ENCODE measurements at places on chromosomes 3 and 15.

DNA sequence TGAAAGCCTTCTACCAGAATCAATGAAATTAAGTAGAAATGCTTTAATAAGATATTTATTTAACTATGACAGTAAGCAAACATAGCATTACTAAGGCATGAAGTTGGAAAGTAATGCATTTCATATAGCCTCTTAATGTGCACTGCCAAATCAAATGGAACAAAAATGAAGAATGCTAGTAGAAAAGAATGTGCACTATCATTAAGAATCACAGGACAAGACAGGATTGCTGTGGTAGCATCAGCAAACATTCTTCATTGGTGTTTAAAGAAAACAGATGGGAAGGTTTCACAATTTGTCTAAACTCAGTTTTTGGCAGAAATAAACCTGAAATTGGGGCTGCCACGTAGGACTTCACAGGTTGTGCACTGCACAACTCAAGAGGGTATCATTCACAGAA, 168.9 kb downstream of the CNTN3 start:
- DNase-seq: no peak

- peak; percentile 50 for DNase-seq
These were observed 1.1 kb downstream of the TKT start for GRCh38 chr3:53254509-53255422.

DNA sequence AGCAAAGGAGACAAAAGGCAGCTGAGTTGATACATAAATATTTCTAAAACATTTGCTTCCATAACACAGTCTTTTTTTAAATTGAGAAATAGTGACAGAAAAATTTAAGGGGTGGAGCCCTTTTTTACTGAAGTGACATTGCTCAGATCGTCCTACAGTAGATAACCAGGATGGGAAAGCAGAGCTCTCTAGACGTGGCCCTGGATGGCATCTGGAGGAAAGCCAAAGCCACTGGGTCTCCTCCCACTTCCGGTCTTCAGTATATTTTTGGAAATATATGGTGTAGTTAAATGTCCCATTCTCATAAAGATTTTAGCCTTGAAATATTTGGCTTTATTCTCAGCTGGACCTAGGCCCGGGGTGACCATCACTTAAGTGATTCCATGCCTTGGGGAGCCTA, 326.1 kb downstream of the ZNF621 start:
- DNase-seq: no peak

- DNase-seq: no peak
These were observed 52.7 kb downstream of the MB21D2 start for GRCh38 chr3:192864941-192865340.

- no peak for DNase-seq
These were observed 55.2 kb upstream of the GCNT3 start for GRCh38 chr15:59556380-59556779.

GRCh38 chr3:195559723-195560409, 16.7 kb upstream of the PPP1R2 start:
- no peak for DNase-seq

DNA sequence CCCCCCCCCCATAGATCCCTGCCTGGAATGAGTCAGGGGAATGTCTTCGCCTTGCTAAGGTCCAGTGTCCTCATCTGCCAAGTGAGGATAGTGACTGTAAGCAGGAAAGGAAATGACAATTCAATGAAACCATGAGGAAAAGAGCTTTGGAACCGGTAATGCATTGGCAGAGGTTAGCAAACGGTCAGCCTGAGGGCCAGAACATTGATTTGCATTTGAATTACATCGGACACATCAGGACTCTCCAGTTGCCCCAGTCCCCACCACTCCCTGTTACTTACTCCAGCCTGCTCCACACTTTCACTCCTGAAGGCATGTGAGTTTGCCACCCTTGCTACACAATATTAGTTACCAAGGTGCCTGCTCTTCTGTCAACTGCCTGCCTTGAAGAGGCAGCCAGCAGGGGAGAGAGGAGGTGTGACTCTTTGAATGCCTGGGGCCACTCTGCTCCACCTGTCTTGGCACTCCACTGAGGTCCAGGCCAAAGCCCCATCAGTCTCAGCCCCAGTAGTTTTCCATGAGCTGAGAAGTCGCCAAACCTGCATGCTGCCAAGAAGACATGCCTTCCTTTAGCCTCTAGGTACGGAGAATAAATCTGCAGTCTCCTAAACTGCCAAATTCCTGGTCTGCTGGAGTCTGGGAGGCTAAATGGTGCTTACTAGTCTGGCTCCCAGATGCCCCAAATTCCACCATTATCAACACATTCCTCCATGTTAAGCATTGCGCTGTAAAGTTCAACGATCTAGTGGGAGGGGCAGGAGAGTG, 191.7 kb upstream of the TLE3 start:
- DNase-seq: no peak

GRCh38 chr3:3802046-3802445, 2.8 kb downstream of the LRRN1 start:
- no peak for DNase-seq

DNA sequence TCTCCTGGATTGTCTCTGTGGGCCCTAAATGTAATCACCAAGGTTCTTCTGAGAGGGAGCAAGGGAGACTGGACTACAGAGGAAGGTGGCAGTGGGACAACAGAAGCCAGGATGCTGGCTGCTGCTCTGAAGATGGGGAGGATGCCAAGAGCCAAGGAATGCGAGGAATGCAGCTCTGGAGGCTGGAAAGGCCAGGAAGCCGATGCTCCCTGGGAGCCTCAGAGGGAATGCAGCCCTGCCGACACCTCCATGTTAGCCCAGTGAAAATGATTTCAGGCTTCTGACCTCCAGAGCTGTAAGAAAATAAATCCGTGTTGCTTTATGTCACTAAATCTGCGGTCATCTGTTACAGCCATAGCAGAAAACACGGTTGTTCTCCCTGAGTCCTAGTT, 44.1 kb downstream of the UMPS start:
- no peak for DNase-seq

- DNase-seq: peak; percentile 61
These were observed 27.6 kb upstream of the TRPM1 start for GRCh38 chr15:31128919-31129768.

GRCh38 chr3:133572158-133573053, 1.1 kb upstream of the CDV3 start:
- DNase-seq: peak; percentile 37

DNA sequence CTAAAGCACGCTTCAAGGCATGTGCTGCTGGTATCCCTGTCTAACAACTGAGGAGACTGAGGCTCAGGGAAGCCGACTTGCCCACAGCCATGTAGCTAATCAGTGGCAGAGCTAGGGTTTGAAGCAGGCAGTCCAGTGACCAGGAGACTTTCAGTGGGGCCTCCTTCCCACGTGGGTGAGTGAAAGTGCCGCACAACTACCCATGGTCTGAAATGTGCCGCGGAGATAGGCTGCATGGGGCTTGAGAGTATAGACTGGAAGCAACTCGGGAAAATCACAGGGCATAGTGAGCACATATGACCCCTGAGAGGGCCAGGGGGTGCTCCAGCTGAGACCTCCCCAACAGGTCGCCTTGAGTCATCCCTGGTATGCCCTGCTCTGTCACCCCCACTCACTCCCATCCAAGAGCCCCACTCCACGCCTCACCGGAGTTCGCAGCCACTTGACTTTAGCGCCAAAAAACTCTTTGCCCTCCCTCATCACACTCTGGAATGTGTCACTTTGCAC, 19.1 kb downstream of the FAM174B start:
- DNase-seq: no peak

DNA sequence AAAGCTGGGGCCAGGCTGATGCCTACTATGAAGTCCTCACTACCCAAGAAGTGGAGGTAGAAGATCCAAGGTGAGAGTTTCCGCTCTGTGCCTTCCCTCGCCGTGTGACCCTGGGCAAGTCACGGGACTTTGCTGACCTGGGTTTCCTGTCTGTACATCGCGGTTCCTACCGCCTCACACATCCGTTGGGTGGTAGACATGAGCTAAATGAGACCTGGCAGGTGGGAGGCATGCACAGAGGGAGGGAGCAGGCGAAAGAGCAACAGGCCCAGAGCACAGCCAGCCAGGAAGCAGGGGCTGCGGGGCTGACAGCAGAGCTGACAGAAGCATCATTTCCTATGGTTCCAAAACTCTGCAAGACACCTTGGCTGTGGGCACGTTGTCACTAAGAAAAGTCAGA, 157.3 kb upstream of the BHLHE40 start:
- peak; percentile 85 for DNase-seq

DNA sequence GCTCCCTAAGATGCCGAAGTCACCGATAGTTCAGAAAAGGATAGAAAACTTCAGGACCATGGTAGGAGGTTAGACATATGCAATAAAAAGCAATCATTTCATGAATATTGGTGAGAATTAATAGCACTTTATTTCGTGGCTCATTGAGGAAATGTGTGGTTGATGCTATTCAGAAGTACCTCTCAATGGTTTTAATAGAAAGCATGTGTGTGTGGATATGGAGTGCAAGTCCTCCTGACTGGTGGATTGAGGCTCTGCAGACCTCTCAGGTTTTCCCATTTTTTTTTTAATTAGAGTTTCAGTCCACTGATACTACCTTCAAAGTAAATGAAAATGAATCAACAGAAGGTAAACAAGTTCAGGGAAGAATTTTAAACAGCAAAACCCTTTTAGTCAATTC, 384.3 kb upstream of the RARB start:
- DNase-seq: no peak

GRCh38 chr3:78604341-78604740, 1163.5 kb downstream of the ROBO1 start:
- no peak for DNase-seq

GRCh38 chr3:159416856-159417255, 571.8 kb upstream of the IL12A start:
- DNase-seq: no peak

DNA sequence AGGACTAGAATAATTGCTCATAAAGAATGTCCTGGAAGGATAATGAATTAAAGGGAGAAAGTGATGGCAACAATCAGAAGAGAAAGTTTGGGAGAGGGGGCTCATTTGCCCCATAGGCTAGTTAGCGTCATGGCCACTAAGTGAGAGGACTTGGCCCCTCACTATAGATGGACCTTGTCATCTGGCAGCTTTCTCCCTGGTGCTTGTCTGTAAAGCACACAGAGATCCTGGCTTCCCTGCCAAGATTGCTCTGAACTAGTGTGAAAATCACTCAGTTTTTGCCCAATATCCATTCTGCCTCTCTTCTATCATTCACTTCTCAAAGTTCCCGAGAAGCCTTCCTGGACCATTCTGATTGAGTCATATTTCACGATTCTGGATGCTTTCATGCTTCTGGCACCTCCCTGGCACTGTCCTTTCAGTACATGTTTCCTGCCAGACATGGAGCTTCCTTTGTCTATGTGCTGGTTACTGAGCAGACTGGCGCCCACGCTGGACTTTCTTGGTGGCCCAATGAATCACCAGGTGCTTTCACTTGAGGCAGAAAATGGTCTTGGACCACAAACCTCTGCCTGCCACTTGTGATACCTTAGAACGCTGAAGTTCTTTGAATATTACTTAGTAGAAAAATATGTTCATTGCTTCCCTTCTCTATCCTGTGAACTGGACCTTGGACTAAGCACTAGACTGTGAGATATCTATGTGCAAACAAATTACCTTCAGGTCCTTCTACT, 709.6 kb upstream of the CFAP20DC start:
- no peak for DNase-seq
